ENCODE measurements at places on chromosomes 1 and 21.

DNA sequence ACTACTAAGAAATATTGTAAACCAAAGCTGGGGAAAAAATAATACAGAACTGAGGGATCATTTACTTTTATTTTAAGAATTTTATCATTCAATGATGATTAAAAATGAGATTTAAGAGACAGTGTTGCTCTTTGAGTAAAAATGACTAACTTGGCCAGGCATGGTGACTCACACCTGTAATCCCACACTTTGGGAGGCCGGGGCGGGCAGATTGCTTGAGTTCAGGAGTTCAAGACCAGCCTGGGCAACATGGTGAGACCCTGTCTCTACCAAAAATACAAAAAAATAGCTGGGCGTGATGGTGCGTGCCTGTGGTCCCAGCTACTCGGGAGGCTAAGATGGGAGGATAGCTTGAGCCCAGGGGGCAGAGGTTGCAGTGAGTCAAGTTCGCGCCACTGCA lies 21.8 kb upstream of the PLEKHO1 start:
- DNase-seq: no peak

- DNase-seq: no peak
Measured at GRCh38 chr1:23592209-23592892, 33.0 kb upstream of the ID3 start.

DNA sequence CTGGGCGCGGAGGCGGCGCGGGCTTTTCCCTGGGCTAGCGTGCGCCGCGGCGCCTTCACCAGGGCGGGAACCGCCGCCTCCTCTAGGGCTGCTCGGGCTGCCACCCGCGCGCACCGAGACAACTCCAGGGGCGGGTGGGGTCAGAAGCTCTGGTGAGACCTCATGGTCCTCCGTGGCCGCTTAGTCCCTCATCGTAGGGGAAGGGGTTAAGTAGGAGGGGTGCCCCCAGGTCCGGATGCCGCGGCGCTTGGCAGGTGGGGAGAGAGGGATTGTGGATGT lies 559 bp downstream of the SERTAD4 start:
- no peak for DNase-seq

GRCh38 chr1:3126756-3127678 lies 58.0 kb downstream of the PRDM16 start:
- DNase-seq: no peak

- DNase-seq: peak; percentile 28
Measured at GRCh38 chr21:43864962-43865539, at the start of gene AGPAT3. AGPAT3 (plus strand) TSS chr21:43865223; CDS start chr21:43959682, 94,459 bp downstream.

DNA sequence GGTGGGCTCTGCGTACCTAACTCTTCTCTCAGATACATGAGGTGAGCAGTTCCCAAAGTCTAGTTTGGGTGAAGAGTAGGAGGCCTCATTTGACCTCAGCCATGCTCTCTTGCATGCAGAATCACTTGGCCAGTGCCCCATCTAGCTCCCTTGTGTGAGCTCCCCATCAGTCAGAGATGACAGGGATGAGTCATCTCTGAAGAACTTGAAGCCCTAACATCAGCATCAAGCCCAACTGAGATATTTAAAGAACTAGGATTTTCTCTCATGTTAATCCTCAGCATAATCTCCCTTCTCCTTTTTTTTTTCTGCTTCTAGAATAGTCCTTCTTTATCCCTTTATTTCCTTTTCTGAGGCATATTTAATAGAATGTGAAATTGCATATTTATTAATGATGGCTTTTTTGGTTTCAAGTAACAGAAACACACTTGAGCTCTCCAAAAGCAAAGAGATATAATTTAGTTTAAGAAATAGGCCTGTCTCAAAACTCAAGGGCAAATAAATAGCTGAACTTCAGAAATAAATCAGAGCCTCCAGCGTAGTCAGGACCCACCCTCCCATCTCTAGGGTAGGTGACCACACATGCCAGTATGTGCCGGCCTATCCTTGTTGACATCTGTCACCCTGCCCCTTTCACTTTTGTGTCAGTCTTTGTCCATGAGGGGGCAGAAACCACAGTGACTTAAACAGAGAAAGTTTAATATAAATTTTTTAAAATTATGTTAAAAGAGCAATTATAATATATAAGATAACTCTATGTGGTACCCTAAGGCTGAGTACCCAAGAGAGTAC lies 112.3 kb downstream of the TSEN15 start:
- DNase-seq: peak; percentile 23
